Fibroblast of skin of left quadriceps (primary cell): ENCODE measurements at places on chromosomes 2 and 18.
A peak's percentile ranks its signal among the peaks of the same experiment; 100 is the strongest.

- peak; percentile 54 for DNase-seq
Observed at GRCh38 chr2:157194097-157194688, 63.3 kb upstream of the GALNT5 start.

GRCh38 chr2:118333664-118334063 is 245.4 kb downstream of the INSIG2 start:
- DNase-seq, result no peak

- DNase-seq, result no peak
Observed at GRCh38 chr2:109438146-109438545, 175.6 kb downstream of the SEPTIN10 start.

- no peak for DNase-seq
Observed at GRCh38 chr2:57902578-57902977, 144.0 kb upstream of the VRK2 start.

DNA sequence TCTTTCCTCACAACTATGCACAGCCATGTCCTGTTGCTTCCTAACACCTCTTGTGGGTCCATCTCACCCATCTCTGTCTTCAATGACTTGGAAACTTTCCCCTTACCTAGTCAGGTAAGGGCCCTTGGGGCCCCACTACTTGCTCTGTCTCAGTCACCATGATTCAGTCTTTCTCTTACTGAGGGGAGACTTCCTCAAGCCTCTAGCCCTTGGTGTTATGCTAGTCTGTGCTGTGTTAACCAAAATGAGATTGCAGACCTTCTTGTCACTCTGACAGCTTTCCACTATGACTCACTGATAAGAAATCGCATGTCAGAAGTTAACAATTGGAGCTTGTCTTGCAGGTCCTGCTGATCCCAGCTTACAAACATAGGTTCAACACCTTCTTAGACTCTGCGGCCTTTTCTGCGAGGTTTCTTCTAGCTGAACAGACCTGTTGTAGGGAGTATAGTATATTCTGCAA is 65.3 kb downstream of the WDR75 start:
- no peak for DNase-seq

DNA sequence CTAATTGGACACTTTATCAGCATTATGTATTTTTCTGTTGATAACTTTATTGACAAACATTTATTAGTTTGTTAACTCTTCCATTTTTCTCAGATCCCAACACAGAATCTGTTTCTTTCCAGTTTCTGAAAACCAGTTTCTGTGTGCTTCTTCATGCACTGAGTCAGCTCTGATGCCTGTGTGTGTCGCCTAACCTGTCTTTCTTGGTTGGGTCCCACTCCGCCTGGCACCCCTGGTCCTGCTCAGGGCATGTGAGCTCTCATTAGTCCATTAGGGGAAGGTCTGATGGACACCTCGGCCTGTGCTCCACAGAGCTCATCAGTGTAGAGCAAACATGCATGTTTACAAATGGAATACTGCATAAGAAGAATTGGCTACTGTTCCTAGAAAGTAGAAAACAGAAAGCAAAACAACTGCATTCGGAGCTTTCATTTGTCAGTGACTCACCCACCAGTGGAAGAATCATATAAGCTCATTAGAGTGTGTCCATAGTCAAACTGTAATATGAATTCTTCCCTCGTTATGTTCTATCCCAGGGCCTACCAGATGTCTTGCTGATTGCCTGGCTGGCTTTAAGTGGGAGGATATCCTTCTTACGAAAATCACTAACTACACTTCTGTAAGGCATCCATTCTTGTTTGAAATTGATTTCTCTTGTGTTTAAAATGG is 137.7 kb downstream of the SNTG2 start:
- no peak for DNase-seq

DNA sequence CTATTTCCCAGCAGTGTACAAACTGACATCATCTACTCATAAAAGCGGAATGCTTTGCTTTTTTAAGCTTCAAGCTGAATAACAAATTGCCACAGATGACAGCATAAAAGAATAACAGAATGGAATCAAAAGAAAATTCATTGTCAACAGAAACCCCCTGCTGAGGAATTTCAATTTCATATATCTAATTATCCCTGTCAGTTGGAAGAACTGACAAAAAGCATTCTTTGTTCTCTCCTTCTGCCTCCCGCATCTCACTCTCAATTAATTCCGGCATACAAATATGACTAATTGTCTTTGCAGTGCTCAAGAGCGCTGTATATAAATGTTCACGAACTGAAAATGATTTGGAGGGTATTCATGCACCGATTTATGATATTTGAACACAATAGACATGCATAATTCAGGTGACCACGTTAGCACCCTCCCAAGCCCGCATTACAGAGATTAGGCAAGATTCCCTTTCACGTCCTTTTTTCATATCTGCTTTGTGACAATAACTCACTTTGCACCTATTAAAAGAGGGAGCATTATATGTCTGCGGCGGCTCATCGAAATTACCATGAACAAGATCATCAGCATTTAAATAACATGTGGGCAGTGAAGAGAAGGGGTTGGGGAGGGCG is 277.7 kb upstream of the SALL3 start:
- DNase-seq, result no peak
